ENCODE measurements at places on chromosomes 2 and 18.

GRCh38 chr2:172242961-172243360 lies 140.3 kb upstream of the DLX2 start:
- no peak for DNase-seq

- no peak for DNase-seq
Measured at GRCh38 chr18:58633874-58634273, 5.0 kb upstream of the ALPK2 start.

- DNase-seq = no peak
Measured at GRCh38 chr2:129118296-129118695, 799.6 kb upstream of the HS6ST1 start.

GRCh38 chr2:105777031-105777482 lies 32.3 kb downstream of the NCK2 start:
- DNase-seq = no peak

GRCh38 chr2:136025057-136025973 lies 39.9 kb upstream of the DARS1 start:
- DNase-seq = no peak

All from NCI-H2081 treated with DMSO at 0.1 percent for 48 hours (cell line).